ENCODE measurements at places on chromosomes 5 and 9.

GRCh38 chr5:148913985-148914431 lies 87.6 kb downstream of the ADRB2 start:
- DNase-seq: no peak

DNA sequence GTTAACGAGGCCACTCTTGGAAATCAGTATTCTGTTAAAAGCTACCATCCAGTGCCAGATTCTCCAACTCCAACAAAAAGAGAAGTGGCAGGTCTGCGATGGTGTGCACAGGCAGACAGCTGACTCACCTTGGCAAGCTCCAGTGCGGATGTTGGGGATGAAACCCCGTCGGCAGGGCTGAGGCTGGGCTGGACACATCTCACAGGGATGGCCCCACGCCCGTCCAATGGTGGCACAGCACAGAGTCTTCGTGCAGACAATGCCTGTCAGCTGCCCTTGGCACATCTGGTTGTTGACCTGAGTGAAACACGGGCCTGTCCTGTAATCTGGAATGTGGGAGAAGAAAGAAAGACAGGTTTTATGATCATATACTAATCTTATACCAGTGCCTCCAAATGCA lies 73.4 kb downstream of the FBN2 start:
- no peak for DNase-seq

DNA sequence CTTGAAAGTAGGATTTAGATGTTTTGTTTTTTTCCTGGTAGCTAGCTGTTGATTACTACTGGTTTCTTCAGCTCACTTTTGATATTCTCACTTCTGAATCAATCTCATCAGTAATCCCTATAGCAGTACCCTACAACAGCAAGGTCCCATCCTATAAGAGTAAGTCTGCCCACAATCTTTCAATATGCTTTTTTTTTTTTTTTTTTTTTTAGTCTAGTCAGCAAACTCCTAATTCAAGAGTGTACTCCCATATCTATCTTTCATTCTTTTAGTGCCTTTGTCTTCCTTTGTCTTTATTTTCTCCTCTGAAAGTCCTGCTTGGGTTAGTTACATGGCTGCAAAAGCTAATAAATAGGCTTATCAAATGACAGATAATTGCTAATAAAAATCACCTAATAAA lies 362.4 kb upstream of the RIOK2 start:
- DNase-seq: no peak

DNA sequence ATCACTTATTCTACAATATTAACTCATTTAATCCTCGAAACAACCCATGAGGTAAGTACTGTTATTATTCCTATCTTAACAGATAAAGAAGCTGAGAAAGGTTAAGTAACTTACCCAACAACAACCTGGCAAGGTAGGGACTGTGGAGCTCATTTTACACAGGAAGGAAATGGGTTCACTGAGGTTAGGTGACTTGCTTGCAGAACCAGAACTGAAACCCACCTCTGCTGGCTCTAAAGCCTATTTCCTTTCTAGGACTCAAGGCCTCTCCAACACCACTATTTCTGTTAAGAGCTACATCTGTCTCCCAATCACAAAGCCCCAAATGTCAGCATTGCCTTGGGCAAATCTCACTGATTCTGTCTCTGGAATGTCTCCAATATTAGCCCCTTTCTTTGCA lies 38.9 kb upstream of the IFNK start:
- no peak for DNase-seq

DNA sequence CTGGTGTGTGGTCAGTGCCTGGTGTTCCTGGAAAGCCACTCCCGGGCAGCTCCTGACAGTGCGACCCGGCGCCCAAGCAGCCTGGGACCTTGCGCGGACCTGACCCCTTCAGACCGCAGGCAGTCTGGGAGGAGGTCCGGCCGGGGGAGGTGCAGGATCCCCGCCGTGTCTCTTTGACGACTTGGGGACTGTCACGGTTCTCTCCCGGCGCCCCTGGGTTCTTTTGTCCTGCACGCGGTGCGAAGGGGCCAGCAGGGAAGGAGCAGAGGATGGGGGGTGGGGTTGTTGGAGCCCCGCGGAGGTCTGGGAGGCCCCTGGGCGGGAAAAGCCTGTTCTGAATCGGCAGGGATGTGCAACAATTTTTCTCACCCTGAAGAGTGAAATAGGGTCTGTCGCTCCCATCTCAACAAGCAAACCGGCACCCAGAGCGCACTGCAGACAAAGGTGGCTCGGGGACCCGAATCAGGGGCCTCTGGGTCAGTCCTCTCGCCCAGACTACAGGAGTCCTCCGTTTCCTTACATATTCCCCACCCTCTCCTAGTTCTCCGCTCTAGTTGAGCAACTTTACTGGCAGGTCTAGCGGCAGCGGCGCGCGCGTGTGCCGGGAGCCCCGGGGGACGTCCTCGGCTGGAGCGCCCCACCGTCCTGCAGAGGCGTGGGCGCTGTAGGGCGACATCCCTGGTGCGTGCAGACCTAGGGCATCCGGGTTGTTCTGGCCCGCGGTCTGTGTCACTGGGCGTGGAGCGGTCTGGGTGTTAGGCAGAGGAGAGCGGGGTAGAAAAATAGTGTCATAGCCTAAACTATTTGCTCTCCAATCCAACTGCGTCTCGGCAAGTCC lies 1.2 kb downstream of the VCAN start:
- DNase-seq: no peak

- DNase-seq: no peak
These were observed 56.2 kb upstream of the LPAR1 start for GRCh38 chr9:111094433-111094924.

- DNase-seq: no peak
These were observed 490.8 kb downstream of the RASEF start for GRCh38 chr9:82572146-82572545.

GRCh38 chr9:77735494-77735893 lies 87.4 kb upstream of the GNA14 start:
- no peak for DNase-seq

GRCh38 chr5:151255621-151256286 lies 2.8 kb downstream of the GM2A start:
- DNase-seq: no peak

DNA sequence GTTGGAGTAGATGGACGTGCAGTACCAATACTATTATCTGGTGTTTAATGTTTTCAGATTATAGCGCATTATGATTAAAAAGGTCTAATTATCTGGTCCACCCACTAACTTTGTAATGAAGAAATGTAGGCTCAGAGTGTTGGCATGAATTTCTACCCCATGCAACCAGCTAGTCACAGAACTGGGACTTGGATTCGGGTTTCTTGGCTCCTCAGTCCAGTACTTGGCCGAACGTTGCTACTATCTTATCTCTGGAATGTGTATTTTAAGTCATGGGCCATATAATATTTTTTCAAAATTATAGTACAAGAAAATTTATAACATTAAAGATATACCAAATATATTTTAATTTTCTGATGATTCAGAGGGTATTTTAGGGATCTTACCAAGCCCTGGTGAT lies 657.5 kb upstream of the DMAC1 start:
- no peak for DNase-seq

- DNase-seq: no peak
These were observed 65.3 kb upstream of the HTR4 start for GRCh38 chr5:148719605-148720004.

- DNase-seq: no peak
These were observed 200.8 kb downstream of the MAT2B start for GRCh38 chr5:163706053-163706771.

- no peak for DNase-seq
These were observed 123.7 kb downstream of the EBF1 start for GRCh38 chr5:158976035-158976434.

GRCh38 chr9:14281876-14282275 lies 32.1 kb downstream of the NFIB start:
- DNase-seq: no peak

GRCh38 chr5:72377910-72378638 lies 57.9 kb downstream of the PTCD2 start:
- DNase-seq: no peak
